ENCODE measurements at places on chromosomes 4 and X. TPM values are rescaled to one million over a fixed set of nuclear protein-coding genes. Genes with fewer than 3 reads are reported as not detected.

DNA sequence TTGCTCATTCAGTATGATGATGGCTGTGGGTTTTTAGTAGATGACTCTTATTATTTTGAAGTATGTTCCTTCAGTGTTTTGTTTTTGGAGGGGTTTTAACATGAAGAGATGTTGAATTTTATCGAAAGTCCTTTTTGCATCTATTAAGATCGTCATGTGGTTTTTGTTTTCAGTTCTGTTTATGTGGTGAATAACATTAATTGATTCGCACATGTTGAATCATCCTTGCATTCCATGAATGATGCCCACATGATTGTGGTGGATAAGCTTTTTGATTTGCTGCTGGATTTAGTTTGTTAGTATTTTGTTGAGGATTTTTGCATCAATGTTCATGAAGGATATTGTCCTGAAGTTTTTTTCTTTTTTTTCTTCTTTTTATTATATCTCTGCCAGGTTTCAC lies 347.4 kb upstream of the EPHA5 start:
- no peak overlapping the region for H3K4me3 ChIP-seq
- H3K27me3 ChIP-seq = no peaks in the 10 kb centered on the region
- no peaks in the 10 kb centered on the region for H3K4me1 ChIP-seq

- DNase-seq = no peak
- peaks cover 18% of the 10 kb centered on the region for H3K4me1 ChIP-seq
- H3K27ac ChIP-seq = no peak overlapping the region
- no peak overlapping the region for H3K4me3 ChIP-seq
Measured at GRCh38 chr4:159134429-159134828, 31.6 kb downstream of the RAPGEF2 start.

DNA sequence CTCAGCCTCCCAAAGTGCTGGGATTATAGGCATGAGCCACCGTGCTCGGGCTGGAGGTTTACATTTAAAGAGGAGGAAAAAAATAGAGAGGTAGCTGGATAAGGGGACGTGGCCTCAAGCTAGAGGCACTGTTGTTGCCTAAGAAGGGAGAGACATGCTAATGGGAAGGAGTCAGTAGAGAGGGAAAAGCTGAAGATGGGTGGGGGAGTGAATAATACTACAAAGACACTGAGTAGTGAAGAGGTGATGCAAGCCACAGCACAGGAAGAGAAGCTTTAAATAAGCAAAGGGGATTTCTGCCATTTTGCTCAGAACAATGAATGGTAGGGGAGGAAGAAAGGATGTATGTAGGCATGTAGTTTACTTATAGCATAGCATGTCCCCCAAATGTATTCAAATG lies 11.5 kb upstream of the AP1S2 start:
- H3K36me3 ChIP-seq = no peaks in the 10 kb centered on the region
- no peak overlapping the region for H3K4me3 ChIP-seq
- DNase-seq = no peak
- H3K27me3 ChIP-seq = no peaks in the 10 kb centered on the region

DNA sequence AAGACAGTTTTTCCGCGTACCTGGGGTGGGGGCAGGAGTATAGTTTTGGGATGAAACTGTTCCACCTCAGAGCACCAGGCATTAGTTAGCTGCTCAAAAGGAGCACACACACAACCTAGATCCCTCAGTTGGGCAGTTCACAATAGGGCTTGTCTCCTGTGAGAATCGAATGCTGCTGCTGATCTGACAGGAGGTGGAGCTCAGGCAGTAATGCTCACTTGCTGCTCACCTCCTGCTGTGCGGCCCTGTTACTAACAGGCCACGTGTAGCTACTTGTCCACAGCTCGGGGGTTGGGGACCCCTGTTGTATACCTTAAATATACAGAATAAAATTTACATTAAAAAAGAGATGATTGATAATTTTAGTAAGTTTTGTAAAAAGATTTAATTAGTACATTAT lies 191.5 kb downstream of the SLC7A11 start:
- no peaks in the 10 kb centered on the region for H3K36me3 ChIP-seq
- no peaks in the 10 kb centered on the region for H3K4me1 ChIP-seq
- no peak for DNase-seq
- no peak overlapping the region for H3K4me3 ChIP-seq

DNA sequence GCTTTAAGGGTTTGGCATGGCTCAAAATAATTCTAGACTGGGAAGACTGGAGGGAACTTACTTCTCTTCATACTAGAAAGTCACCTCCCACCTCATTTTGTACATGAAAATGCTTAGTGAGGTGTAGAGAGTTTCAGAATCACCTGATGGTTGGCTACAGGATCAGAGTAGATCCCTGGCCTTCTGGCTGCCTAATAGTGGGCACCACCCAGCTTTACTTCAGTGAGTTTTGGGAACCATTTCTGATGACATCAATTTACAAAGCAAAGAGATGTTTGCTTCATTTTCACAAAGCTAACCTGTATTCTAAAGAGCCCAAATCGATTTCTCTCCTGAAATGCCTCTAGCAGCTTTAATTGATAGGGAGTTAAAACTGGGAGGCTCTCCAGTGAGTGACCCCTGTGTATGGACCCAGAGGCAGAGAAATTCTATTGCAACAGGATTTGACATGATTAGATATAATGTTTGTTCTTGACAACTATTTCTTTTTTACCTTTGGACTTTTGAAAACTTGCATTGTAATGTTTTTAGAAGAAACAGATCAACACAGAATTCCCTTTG lies 180.5 kb downstream of the PTTG2 start:
- no peaks in the 10 kb centered on the region for H3K4me1 ChIP-seq
- peaks cover 19% of the 10 kb centered on the region for H3K36me3 ChIP-seq

- no peaks in the 10 kb centered on the region for H3K27me3 ChIP-seq
- H3K36me3 ChIP-seq = no peaks in the 10 kb centered on the region
- no peak for DNase-seq
- H3K4me1 ChIP-seq = no peaks in the 10 kb centered on the region
- H3K27ac ChIP-seq = no peak overlapping the region
Measured at GRCh38 chr4:43362875-43363636, 470.5 kb downstream of the GRXCR1 start.

GRCh38 chrX:155048977-155049619 lies 21.8 kb downstream of the CMC4 start:
- H3K4me3 ChIP-seq = no peak overlapping the region
- H3K27me3 ChIP-seq = no peaks in the 10 kb centered on the region
- H3K27ac ChIP-seq = no peak overlapping the region
- DNase-seq = no peak

- DNase-seq = no peak
- H3K27me3 ChIP-seq = no peaks in the 10 kb centered on the region
- peaks cover 4% of the 10 kb centered on the region for H3K4me1 ChIP-seq
- no peaks in the 10 kb centered on the region for H3K36me3 ChIP-seq
- peak overlapping the region; percentile 20 for H3K27ac ChIP-seq
- no peak overlapping the region for H3K4me3 ChIP-seq
Measured at GRCh38 chr4:113436360-113436759, 325.2 kb downstream of the CAMK2D start.

DNA sequence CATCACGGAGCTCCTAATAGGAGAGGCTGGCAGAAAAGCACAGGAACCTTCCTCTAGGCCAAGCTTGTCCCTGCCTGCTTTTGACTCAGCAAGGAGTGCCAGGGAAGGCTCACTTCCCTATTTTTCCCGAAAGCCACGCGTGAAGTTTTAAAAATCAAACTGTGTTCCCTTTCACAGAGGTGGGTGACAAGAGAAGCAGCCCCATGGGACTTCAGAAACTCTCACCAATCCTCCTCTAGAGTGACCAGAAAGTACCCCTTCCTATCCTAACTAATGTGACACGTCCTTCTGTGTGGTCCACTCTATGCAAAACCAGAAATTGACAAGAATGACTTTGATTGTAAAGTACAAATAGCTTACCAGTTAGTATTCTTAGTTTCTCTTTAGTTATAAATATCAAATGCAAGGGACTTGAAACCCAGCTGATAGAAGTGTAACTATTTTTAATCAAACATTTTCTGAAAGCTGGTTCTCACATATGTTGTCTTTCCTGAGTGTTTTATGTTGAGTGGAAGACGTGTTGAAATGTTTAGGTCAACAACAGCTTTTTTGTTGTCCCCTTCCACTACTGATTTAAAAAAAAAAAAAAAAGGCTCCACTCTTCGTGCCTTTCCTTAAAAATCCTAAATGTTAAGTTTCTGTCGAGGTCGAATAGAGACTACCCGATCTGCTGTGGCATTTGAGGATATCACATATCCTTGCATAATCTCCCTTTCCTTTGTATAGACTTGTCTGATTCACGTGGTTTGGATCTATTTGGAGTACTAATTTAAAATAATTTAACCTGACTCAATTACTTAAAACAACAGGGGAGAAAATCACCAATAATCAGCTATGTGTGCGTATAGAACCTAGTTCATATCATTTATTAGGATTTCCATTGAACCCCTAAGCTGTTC lies 42.1 kb downstream of the NFKB1 start:
- no peak overlapping the region for H3K27ac ChIP-seq
- no peak for DNase-seq
- no peaks in the 10 kb centered on the region for H3K4me1 ChIP-seq
- no peaks in the 10 kb centered on the region for H3K27me3 ChIP-seq
- H3K36me3 ChIP-seq = peaks cover 40% of the 10 kb centered on the region

DNA sequence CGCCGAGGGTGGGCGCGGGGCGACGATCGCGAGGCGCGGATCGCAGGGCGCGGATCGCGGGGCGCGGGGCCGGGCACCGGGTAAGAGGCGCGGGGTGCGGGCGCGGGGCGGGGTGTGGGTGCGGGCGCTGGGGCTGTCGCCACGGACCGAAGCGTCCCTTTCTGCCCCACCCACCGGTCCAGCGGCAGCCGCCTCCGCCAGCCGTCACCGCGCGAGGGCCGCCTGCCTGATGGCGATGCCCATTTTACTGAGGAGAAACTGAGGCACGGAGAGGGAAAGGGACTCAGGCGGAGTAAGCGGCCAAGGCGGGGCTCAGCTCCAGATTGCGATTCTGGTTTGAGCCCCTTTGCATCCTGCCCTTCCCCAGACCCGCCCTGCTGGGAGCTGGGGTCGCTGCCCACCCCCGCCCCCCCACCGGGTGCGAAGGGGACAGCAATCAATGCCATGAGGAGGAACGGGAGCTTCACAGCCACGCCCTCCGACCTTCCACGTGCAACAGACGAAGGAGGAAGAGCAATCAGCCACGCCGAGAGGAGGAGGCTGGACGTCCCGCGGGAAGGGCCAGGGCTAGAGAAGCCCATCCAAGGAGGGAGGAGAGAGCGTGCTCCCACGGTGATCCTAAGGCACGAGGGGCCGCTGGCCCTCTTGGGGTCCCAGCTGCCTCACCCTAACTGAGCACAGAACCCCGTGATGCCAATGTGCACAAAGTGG lies 10.9 kb upstream of the MAN2B2 start:
- no peak for DNase-seq
- H3K27ac ChIP-seq = no peak overlapping the region
- peaks cover 48% of the 10 kb centered on the region for H3K27me3 ChIP-seq
- no peak overlapping the region for H3K4me3 ChIP-seq
- no peaks in the 10 kb centered on the region for H3K36me3 ChIP-seq
- peaks cover 8% of the 10 kb centered on the region for H3K4me1 ChIP-seq

DNA sequence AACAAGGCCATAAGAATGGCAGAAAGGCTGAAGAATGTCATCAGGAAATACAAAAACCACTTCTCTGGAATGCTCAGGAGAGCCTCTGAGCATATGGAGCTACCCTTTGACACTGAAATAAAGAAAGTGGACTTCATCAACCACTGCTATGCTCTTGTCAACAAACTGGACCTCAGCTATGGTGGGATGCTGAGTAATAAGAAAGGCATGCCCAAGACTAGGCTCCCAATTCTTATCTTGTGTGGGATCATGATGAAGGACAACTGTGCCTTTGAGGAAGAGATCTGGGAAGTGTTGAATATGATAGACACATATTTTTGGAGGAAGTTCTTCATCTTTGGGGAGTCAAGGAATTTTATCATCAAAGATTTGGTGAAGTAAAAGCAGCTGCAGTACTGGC lies 86.9 kb upstream of the MAGEB16 start:
- H3K27ac ChIP-seq = no peak overlapping the region
- DNase-seq = no peak
- H3K27me3 ChIP-seq = no peaks in the 10 kb centered on the region
- H3K4me3 ChIP-seq = no peak overlapping the region
- H3K4me1 ChIP-seq = no peaks in the 10 kb centered on the region

Gene SRPX2
- total RNA-seq = 39.1 TPM

Gene SEPTIN11
- 112 TPM for total RNA-seq

Gene NEUROG2
- total RNA-seq = not detected

Gene FMR1NB
- total RNA-seq = not detected

Gene TMEM156
- total RNA-seq = 1.2 TPM

Gene CSAG3
- not detected for total RNA-seq

Data from upper lobe of right lung (tissue), 1 donor.